Esophagus muscularis mucosa (tissue), 4 donors: ENCODE measurements at places on chromosomes 6 and 20. TPM values are rescaled to one million over a fixed set of nuclear protein-coding genes. Genes with fewer than 3 reads are reported as not detected.

DNA sequence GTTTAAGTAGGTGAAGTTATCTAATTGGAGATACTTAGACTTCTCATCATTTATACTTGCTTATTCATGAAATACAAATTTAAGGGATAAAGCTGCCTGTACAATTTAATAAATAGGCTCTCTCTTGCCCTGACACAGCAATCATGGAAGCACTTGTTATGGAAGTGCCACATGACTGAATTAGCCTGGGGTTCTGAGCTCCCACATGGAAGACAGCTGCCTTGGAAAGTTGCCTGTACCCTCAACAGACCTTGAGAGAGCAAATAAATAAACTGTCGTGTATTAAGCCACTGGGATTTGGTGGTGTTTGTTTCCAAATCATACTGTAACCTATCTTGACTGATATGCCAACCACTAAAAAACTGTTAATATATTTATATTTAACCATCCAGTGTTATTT lies 87.0 kb upstream of the RSPO3 start:
- no peaks in the 10 kb centered on the region for H3K36me3 ChIP-seq
- no peaks in the 10 kb centered on the region for H3K27me3 ChIP-seq
- H3K4me3 ChIP-seq = no peak overlapping the region
- DNase-seq = no peak
- H3K4me1 ChIP-seq = no peaks in the 10 kb centered on the region

GRCh38 chr6:167676000-167676665 lies 150.6 kb upstream of the AFDN start:
- H3K27ac ChIP-seq = no peak overlapping the region
- peaks cover 17% of the 10 kb centered on the region for H3K4me1 ChIP-seq
- no peak for DNase-seq
- no peak overlapping the region for H3K4me3 ChIP-seq
- peaks cover 12% of the 10 kb centered on the region for H3K27me3 ChIP-seq

TAF4 gene
- total RNA-seq = 18.1 TPM

GRCh38 chr6:89895276-89895874 lies 1.1 kb downstream of the GJA10 start:
- H3K4me3 ChIP-seq = no peak overlapping the region
- H3K27me3 ChIP-seq = no peaks in the 10 kb centered on the region
- no peak overlapping the region for H3K27ac ChIP-seq
- DNase-seq = peak; percentile 57
- H3K36me3 ChIP-seq = no peaks in the 10 kb centered on the region

GRCh38 chr20:63696628-63697356 lies at the start of gene TNFRSF6B:
TNFRSF6B (plus strand) TSS chr20:63696652; CDS start chr20:63696768, 116 bp downstream.
- H3K27me3 ChIP-seq = no peaks in the 10 kb centered on the region
- H3K4me3 ChIP-seq = peak within 1 kb of the TSS; percentile 32
- no peak within 1 kb of the TSS for H3K27ac ChIP-seq
- DNase-seq = no peak

DNA sequence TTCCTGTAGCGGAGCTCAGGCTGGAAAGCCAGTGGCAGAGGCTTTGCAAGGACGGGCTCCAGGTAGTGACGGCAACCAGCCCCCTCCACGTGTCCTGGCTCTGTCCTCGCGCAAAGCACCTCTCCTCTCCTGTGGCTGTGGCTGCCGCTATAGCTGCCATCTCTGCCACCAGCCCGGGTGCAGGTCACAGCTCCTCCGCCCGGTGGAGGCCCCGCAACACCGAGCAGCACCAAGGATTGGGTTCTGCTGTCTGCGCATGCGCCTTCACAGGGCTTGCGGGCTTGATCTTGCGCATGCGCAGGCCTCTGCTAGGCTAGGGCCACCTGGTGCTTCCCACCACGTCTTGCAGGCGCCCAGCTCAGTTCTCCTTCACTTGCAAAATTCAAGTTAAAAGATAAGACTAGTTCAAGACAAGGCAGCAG lies 625.4 kb downstream of the QKI start:
- no peak overlapping the region for H3K27ac ChIP-seq
- no peaks in the 10 kb centered on the region for H3K4me1 ChIP-seq
- no peaks in the 10 kb centered on the region for H3K27me3 ChIP-seq
- no peaks in the 10 kb centered on the region for H3K36me3 ChIP-seq
- DNase-seq = no peak
- peak overlapping the region; percentile 21 for H3K4me3 ChIP-seq

HACE1 gene
- 17.4 TPM for total RNA-seq

- no peaks in the 10 kb centered on the region for H3K4me1 ChIP-seq
- no peaks in the 10 kb centered on the region for H3K36me3 ChIP-seq
- no peak overlapping the region for H3K27ac ChIP-seq
- no peak overlapping the region for H3K4me3 ChIP-seq
- DNase-seq = no peak
- no peaks in the 10 kb centered on the region for H3K27me3 ChIP-seq
Observed at GRCh38 chr6:4598384-4598995, 177.7 kb upstream of the CDYL start.

GRCh38 chr6:10882657-10883171 lies 873 bp upstream of the GCM2 start:
- peaks cover 41% of the 10 kb centered on the region for H3K4me1 ChIP-seq
- peak overlapping the region; percentile 20 for H3K4me3 ChIP-seq
- peaks cover 85% of the 10 kb centered on the region for H3K27me3 ChIP-seq
- no peak for DNase-seq
- H3K36me3 ChIP-seq = no peaks in the 10 kb centered on the region

GRCh38 chr20:25058051-25058846 lies at the start of gene ACSS1:
ACSS1 (minus strand) TSS chr20:25058139; CDS start chr20:25058102, 37 bp downstream.
- no peak for DNase-seq
- peak within 1 kb of the TSS; percentile 92 for H3K4me3 ChIP-seq
- H3K4me1 ChIP-seq = peaks cover 61% of the 10 kb centered on the region
- H3K27ac ChIP-seq = peak within 1 kb of the TSS; percentile 98
- no peaks in the 10 kb centered on the region for H3K27me3 ChIP-seq

GRCh38 chr6:44100088-44100550 lies 27.1 kb downstream of the MRPL14 start:
- H3K27me3 ChIP-seq = no peaks in the 10 kb centered on the region
- H3K4me1 ChIP-seq = peaks cover 10% of the 10 kb centered on the region
- H3K27ac ChIP-seq = no peak overlapping the region
- H3K36me3 ChIP-seq = peaks cover 25% of the 10 kb centered on the region
- no peak for DNase-seq

DNA sequence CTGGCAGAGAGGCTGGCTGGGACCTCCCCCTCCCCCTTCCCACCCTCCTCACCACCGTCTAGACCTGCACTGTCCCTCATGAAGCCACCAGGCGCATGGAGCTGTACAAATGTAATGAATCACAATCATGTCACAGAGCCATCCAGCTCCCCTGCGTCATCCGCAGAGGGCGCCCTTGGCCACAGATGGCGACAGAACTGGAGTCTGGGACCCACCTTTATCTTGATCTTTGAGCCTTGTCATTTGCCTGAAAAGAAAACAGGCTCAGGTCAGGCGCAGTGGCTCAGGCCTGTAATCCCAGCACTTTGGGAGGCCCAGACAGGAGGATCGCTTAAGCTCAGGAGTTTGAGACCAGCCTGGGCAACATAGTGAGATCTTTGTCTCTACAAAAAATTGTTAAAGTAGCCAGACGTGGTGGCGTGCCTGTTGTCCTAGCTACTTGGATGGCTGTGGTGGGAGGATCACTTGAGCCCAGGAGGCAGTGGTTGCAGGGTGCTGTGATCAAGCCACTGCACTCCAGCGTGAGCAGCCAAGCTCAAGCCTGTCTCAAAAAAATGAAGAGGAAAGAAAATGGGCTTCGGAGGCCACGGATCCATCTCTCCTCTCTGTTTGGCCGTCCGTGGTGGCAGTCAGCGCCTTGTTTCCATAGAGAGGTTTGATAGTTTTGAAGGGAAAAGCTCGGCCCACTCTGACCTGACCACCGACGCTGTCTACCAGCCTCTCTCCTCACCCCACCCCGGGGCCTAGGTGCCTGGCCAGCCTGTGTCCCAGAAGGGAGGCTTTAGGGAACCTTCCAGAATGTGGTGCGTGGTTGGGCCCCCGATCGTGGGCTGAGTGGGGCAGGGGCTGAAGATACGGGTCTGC lies 6.2 kb downstream of the COL9A3 start:
- H3K4me3 ChIP-seq = no peak overlapping the region
- H3K27ac ChIP-seq = no peak overlapping the region
- no peak for DNase-seq
- H3K36me3 ChIP-seq = no peaks in the 10 kb centered on the region
- H3K27me3 ChIP-seq = peaks cover 9% of the 10 kb centered on the region
- H3K4me1 ChIP-seq = peaks cover 34% of the 10 kb centered on the region

DNA sequence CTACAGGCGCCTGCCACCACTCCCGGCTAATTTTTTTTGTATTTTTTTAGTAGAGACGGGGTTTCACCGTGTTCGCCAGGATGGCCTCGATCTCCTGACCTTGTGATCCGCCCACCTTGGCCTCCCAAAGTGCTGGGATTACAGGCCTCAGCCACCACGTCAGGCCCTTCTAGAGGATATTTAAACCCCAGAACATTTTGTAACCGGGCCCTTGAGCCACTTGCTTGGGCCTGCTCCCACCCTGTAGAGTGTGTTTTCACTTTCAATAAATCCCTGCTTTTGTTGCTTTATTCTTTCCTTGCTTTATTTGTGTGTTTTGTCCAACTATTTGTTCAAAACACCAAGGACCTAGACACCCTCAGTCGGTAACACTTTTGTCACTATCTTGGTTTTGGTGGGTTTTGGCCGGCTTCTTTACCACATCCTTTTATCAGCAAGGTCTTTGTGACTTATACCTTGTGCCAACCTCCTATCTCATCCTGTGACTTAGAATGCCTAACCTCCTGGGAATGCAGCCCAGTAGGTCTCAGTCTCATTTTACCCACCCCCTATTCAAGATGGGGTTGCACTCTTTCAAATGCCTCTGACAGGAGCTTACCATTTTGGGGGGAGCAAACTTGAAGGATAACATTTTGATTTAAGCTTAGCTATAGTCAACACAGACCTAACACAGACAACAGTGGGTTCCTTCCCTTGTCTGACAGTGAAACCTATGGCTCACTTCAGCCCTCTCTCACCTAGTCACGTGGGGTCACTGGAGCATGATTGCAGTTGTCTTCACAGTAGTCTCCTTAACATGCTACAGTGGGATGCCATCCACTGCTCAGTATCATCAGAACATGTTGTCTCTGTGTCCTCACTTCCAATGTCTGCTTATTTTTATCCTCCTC lies 27.9 kb upstream of the KIF6 start:
- no peak overlapping the region for H3K4me3 ChIP-seq
- no peaks in the 10 kb centered on the region for H3K27me3 ChIP-seq
- no peak for DNase-seq
- no peaks in the 10 kb centered on the region for H3K36me3 ChIP-seq
- peak overlapping the region; percentile 42 for H3K27ac ChIP-seq

GRCh38 chr20:43408848-43409576 lies 48.7 kb upstream of the SRSF6 start:
- no peaks in the 10 kb centered on the region for H3K4me1 ChIP-seq
- peaks cover 36% of the 10 kb centered on the region for H3K27me3 ChIP-seq
- no peak overlapping the region for H3K27ac ChIP-seq
- no peaks in the 10 kb centered on the region for H3K36me3 ChIP-seq
- peak; percentile 39 for DNase-seq
- H3K4me3 ChIP-seq = no peak overlapping the region

- peaks cover 28% of the 10 kb centered on the region for H3K36me3 ChIP-seq
- H3K4me1 ChIP-seq = no peaks in the 10 kb centered on the region
- no peak overlapping the region for H3K27ac ChIP-seq
- DNase-seq = no peak
Observed at GRCh38 chr20:58260006-58260405, 31.6 kb upstream of the ANKRD60 start.

DNA sequence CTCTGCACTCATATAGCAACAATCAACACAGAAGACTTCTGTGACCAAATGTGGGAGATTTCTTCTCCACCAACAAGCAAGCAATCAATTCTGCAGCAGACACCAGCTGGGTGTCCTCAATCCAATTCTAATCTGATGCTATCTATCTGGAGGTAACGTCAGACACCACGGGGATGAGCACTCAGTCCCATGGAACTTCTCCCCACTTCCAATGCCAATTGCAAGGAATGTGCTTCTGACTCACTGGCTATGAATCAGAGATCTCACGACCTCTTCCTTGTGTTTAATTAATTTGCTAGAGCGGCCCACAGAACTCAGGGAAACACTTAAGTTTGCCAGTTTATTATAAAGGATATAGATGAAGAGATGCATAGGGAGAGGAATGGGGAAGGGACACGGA lies 103.5 kb upstream of the SIRPG start:
- DNase-seq = no peak
- no peaks in the 10 kb centered on the region for H3K36me3 ChIP-seq
- H3K27ac ChIP-seq = no peak overlapping the region
- H3K4me1 ChIP-seq = no peaks in the 10 kb centered on the region
- H3K27me3 ChIP-seq = no peaks in the 10 kb centered on the region

DNA sequence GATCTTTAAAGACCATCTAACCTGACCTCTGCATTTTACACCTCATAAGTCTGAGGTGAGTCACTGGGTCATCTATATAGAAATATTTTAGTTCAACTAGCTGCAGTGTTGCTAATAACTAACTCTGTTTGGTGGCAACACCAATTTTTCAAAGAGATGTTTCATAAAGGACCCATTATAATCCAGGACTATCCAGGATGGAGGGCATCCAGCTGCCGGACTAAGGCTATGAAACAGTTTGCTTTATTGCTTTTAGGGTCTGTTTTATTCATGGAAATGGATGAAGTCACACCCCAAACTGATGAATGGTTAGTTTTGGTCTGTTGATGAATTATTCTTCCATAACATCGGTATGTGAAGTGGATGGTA lies 204.2 kb upstream of the GMDS start:
- H3K27me3 ChIP-seq = no peaks in the 10 kb centered on the region
- H3K4me1 ChIP-seq = peaks cover 8% of the 10 kb centered on the region
- no peak overlapping the region for H3K27ac ChIP-seq
- DNase-seq = no peak
- H3K4me3 ChIP-seq = no peak overlapping the region

DNA sequence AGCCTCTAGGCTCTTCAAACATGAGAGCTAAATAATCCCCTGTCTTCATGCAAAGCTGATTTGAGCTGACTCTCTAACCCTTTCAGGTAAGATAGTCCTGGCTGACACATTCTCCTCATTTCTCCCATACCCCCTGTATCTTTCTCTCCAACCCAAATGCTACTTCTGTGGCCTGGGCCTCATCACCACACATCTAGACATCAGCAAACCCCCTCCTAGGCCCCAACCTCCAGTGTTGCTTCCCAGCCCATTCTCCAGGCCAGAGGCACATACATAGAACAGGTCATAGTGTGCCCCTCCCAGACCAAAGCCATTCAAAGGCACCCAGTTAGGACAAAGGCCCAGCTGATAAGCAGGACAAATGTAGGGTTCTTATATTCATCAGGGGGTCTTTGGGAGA lies 84.9 kb downstream of the ANKRD60 start:
- no peak for DNase-seq
- H3K4me3 ChIP-seq = no peak overlapping the region
- no peaks in the 10 kb centered on the region for H3K36me3 ChIP-seq
- no peak overlapping the region for H3K27ac ChIP-seq

- DNase-seq = no peak
- no peak overlapping the region for H3K4me3 ChIP-seq
- no peak overlapping the region for H3K27ac ChIP-seq
- no peaks in the 10 kb centered on the region for H3K4me1 ChIP-seq
Observed at GRCh38 chr6:30894935-30895334, 10.6 kb downstream of the DDR1 start.

- H3K36me3 ChIP-seq = no peaks in the 10 kb centered on the region
- no peak for DNase-seq
- no peak overlapping the region for H3K4me3 ChIP-seq
- no peaks in the 10 kb centered on the region for H3K4me1 ChIP-seq
Observed at GRCh38 chr20:11112832-11113231, 439.0 kb upstream of the JAG1 start.

MOG gene
- not detected for total RNA-seq

- H3K27me3 ChIP-seq = no peaks in the 10 kb centered on the region
- DNase-seq = no peak
- H3K4me3 ChIP-seq = no peak overlapping the region
- no peaks in the 10 kb centered on the region for H3K4me1 ChIP-seq
- no peaks in the 10 kb centered on the region for H3K36me3 ChIP-seq
- no peak overlapping the region for H3K27ac ChIP-seq
Observed at GRCh38 chr20:57555457-57556184, 5.3 kb upstream of the PCK1 start.
